ENCODE measurements at places on chromosomes 2 and 18.

DNA sequence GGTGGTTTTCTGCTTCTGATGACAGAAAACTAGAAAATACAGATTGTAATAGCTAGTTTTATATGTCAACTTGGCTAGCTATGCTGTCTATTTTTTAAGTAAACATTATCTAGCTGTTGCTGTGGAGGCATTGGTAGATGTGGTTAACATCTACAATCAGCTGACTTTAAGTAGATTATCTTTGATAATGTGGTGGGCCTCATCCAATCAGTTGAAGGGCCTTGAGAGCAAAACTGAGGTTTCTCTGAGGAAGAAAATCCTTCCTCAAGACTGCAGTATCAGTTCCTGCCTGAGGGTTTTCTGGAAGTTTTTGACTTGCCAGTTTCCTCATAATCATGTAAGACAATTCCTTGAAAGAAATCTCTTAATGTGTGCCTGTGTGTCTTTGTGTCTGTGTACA, 75.9 kb upstream of the SPHKAP start:
- no peak for DNase-seq

GRCh38 chr2:100643467-100643866, 80.7 kb downstream of the PDCL3 start:
- DNase-seq: no peak

DNA sequence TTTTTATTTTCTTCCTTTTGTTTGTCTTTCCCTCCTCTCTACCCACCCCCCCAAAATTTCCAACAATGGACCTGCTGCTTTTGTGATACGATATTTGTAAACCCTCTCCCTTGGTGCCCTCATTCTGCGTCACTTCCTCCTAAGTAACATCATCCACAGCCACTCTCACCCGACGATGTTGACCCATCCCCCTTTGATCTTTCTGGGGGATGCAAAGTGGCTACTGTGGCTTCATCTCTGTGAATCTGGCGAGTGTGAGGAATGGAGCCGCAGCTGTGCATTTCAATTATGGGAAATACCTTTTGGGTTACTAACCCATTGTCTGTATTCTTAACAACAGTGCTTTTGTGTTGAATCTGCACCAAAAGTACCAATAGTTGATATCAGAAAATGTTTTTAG, 19.4 kb downstream of the ANTXR1 start:
- no peak for DNase-seq

DNA sequence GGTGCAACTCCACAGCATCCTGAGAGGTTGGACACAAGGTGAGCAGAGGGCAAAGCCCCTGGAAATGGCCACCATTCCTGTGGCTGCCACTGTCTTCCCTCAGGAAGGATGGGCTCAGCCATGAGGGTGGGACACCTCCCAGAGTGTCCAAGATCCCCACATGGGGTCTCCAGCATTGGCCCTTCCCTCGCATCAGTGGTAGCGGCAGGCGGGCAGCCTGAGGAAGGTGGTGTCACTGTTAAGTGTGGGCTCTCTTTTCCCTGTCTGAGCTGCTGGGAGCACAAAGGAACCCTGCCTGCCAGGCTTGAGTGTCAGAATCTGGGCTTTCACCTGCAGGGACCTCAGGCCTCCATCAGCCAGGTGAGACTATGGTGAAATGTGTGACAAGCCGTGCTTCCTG, 47.6 kb downstream of the SP110 start:
- DNase-seq: no peak

DNA sequence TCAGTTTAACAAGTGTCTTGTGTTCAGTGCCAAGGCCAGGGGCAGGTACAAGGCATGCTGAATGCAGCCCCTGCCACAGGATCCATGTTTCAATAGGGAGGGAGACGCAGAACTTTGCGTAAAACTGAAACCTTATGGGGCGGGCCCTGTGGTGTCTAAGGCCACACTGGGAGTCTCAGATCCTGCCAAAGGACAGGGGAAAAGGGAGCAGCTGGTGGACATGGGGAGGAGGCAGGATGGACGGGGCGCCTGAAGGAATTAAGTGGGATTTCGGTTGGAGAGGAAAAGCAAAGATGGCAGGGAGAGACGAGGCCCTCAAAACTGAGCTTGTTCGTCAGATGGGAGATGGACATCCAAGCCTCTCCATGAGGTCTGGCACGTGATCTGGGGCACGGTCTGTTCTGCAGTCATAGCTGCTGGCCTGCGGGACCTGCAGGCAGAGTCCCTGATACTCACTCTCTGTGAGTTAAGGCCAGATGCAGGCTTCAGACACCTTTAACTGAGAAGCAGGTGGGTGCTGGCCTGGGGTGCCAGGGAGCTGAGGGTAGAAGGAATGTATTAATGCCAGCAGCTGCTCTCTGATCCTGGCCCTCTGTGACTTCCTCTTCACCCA, 48.8 kb downstream of the TCF7L1 start:
- no peak for DNase-seq

DNA sequence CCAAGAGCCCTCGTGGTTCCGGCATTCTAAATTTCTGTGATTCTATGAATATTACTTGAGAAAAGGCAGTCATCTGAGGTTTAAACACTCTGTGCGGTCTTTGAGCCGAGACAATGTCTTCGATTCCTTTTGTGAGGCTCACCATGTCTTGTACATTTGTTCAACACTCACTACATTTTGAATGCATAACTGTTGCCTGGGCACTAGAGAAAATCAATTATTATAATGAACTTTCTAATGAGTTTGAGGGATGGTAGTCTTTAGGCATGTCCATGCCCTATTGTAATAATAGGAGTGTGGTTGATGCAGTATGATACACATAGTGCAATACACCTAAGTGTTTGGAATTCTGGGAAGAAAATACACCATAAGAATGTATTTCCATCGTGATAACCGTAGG, 703.4 kb downstream of the MBD2 start:
- no peak for DNase-seq

DNA sequence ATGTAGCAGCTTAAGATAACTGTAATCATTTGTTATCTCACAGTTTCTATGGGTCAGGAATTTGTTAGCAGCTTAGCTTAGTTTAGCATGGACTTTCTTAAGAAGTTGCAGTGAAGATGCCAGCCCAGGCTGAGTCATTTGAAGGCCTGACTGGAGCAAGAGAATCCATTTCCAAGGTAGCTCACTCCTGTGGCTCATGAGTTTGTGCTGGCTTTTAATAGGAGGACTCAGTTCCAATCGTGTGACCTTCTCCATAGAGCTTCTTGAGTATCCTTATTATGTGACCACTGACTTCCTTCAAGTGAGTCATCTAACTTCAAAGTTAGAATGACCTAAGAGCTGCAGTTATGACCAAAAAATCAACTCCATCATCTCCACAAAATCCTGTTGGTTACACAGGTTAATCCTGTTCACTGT, 1.4 kb downstream of the GPATCH11 start:
- DNase-seq: no peak

- no peak for DNase-seq
Measured at GRCh38 chr2:226495466-226496272, 304.0 kb downstream of the IRS1 start.

DNA sequence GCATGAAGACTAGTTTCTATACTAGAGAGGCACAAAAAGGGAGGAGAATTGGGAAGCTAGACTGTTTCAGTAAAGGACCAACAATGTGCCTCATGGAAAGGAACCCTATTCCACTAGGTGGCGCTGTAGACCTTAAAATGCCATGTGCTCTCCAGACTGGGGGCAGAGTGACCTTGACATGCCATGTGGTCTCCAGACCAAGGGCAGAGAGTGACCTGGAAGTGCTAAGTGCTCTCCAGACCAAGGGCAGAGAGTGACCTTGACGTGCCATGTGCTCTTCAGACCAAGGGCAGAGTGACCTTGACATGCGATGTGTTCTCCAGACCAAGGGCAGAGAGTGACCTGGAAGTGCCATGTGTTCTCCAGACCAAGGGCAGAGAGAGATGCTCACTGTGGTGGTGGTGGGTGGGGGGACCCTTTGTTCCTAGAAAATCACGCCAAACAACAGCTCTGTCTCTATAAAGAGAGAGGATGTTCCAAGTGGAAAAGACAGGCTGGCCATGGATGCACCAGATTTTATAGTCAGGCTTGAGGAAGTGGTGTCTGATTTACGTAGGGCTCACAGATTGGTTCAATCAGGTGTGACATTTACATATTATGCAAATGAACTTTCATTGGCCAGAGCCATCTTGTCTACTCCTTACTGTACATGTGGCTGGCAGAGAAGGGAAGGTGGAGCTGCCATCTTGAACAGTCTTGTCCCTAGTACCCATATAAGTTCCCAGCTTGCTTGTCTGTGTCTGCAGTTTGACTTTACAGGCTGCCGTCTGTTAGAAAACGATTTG, 344.0 kb upstream of the DDX18 start:
- DNase-seq: no peak

Data from A549 (cell line).